T-cell (primary cell): ENCODE measurements at places on chromosomes 6 and 20.

GRCh38 chr6:109186012-109186411, 90.7 kb downstream of the CEP57L1 start:
- no peak for DNase-seq

DNA sequence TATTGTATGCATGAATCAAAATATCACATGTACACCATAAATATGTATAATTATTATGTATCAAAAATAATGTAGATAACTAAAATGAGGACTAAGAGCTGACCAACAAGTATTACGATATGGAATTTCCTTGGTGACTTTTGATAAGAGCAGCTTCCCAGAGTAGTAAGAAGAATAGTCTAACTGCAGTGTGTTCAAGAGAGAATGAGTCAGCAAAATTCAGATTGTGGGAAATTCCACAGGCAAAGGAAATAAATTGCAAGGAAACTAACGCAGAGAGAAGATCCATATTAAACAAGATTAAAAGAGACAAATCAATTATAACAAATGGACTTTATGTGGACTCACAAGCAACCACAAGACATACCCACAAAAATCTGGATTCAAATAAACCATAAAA, 26.4 kb downstream of the FRK start:
- no peak for DNase-seq

- DNase-seq = no peak
These were observed 1115.6 kb upstream of the CITED2 start for GRCh38 chr6:140490081-140490480.

DNA sequence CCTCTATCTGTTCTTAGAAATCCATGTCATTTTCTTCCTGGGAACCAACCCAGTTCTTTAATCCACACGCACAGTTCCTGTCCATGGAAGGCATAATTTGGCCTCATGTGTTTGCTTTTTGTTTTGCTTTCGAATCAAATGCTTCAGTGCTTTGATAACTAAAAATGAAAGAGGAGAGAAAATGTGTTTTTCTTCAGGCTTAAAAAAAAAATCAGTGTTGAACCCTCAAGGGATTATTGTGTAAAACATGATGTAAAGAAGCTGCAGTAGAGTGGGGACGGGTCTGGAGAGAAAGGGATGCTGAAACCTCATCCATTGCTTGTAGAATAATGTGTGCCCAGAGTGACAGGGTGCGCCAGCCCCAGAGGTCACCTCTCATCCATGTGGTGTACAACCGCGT, 197.5 kb upstream of the JARID2 start:
- no peak for DNase-seq
